ENCODE measurements at places on chromosomes 5 and 9.

DNA sequence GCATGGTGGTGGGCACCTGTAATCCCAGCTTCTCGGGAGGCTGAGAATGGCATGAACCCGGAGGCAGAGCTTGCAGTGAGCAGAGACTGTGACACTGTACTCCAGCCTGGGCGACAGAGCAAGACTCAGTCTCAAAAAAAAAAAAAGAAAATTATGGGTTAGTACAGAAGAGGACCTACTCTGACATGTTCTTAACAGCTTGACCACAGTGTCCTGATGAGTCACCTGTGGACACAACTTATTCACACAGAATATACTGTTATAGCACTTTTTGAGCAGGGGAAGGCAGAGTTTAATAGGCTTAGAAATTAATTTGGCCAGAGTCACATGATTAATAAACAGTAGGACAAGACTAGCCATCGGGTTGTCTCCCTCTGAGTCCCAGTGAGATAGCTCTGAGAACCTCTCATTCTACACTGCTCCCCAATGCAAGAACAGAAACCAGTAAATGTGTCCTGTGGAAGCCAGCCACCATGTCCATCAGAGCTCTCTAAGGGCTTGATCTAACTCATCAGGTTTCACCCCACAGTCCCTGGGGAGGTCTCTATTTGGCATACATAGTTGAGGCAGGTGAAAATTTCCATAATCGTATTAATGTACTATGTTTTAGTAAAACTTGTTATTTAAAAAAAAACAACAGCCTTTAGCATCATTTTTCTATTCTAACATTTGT, 1077.9 kb upstream of the C9orf72 start:
- no peak for DNase-seq

- DNase-seq = no peak
Observed at GRCh38 chr9:108671794-108672193, 184.0 kb downstream of the ACTL7B start.

- DNase-seq = no peak
Observed at GRCh38 chr9:114012126-114012525, 66.0 kb downstream of the AMBP start.

GRCh38 chr5:122674385-122674784, 100.5 kb upstream of the SNX2 start:
- no peak for DNase-seq

DNA sequence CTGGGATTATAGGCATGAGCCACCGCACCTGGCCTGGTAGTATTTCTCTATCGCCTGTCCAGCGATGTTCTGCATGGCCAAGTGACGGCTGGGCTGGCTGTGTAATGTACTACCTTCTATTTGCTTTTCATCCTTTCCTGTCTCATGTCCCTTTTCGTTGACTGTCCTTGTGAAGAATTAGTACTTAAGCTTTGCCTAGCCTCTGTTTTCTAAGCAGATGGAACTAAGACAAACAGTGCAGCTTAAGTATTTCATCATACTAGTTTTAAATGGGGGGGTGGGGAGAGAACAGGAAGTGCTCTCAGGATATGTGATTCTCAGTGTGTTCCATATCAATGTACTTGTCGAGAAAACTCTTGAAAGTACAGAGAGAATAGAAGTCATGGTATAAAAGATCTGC, 31.7 kb upstream of the CCL21 start:
- DNase-seq = no peak

- DNase-seq = no peak
Observed at GRCh38 chr9:104506565-104506964, 2.5 kb downstream of the OR13F1 start.

- no peak for DNase-seq
Observed at GRCh38 chr5:146130440-146131045, 25.2 kb upstream of the PLAC8L1 start.
